Anterior cingulate cortex (tissue), 58 donors: ENCODE measurements at places on chromosomes 7 and 10.

DNA sequence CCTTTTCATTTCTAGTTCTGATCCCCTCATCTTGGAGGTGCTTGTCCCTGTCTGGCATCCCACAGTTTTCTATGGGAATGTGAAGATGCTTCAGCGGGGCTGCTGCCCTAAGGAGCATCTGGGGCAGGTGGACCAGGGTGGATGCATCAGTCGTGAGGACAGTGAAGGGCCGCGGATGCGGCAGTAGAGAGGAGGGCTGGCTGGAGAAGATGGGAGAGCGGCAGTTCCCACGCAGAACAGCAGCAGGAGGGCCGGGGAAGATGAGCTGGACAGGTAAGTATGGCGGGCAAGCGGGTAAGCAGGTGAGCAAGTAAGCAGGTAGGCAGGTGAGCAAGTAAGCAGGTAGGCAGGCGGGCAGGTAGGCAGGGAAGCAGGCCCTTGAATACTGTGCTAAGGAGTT is 48.9 kb downstream of the ASB13 start:
- DNase-seq: no peak

GRCh38 chr7:14806891-14807290 is 95.7 kb downstream of the DGKB start:
- no peak for DNase-seq

DNA sequence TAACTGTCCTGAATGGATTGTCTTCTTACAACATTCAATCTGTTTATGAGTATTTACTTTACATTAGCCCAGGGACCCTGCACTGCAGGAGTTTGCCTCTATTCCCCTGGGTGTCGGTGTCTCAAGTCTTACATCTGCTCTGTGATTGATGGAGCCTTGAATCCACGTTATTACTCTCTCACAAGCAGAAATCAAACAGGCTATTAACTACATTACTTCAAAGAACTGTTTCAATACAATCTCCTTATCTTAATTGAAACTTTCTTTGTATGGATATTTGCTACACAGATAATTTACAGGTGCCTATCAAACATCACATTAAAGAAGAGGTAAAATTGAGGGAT is 3.1 kb upstream of the ARID5B start:
- no peak for DNase-seq

DNA sequence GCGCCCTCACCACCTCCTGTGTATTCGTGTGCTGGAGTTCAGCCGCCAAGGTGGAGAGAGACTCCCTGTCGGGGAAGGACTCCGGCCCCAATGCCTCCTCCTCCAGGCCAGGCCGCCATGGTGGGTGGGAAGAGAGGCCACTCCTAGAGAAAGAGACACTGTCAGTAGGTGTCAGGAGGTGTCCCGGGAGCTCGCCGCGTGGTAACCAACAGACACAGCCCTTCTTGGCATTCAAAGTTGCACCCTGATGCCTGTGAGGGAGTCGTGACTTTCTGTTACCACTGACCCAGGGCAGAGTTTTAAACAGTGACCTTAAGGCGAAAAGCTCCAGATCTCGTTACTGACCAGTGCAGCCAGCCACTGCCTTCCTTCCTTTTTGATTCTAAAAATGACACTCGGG is 155.2 kb downstream of the CUX1 start:
- DNase-seq: no peak

DNA sequence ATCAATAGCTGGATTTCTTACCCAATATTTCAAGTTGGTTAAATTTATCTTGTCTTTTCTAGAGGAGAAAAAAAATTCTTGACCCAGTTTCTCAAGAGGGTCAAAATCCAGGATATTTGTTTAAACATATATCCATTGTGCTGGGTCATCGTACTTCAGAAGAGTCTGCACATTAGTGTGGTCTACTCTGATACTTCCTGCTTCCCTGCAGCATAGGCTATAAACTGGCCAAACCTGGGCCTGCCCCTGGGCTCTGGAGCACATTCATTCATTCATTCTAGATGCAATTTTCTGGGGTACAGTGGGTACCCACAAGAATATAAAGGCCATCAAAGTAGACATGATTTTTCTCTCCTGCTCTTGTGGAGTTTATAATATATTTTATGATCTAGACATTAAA is 142.1 kb upstream of the WNT16 start:
- DNase-seq: no peak

GRCh38 chr7:139330333-139331030 is 10.7 kb upstream of the FMC1 start:
- no peak for DNase-seq

DNA sequence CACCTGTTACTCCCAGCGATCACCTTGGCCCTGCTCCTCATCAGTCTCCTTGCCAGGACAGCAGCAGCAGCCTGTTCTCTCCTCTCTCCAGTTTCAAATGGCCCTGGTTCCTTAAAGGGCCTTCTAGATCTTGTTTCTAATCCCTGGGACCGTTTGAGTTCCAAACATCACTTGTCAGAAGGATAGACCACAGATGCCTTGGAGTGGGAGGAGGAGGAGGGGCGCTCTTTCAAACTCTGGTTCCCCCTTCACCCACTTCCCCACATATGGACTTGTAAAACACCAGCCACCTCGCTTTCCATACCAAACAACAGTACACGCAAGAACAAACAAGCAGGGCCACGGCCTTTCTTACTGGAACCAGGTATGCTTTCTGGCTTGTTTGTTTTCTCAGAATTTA is 104.8 kb downstream of the PLXNA4 start:
- DNase-seq: no peak
